ENCODE measurements at places on chromosomes 3 and 15.
A peak's percentile ranks its signal among the peaks of the same experiment; 100 is the strongest.

DNA sequence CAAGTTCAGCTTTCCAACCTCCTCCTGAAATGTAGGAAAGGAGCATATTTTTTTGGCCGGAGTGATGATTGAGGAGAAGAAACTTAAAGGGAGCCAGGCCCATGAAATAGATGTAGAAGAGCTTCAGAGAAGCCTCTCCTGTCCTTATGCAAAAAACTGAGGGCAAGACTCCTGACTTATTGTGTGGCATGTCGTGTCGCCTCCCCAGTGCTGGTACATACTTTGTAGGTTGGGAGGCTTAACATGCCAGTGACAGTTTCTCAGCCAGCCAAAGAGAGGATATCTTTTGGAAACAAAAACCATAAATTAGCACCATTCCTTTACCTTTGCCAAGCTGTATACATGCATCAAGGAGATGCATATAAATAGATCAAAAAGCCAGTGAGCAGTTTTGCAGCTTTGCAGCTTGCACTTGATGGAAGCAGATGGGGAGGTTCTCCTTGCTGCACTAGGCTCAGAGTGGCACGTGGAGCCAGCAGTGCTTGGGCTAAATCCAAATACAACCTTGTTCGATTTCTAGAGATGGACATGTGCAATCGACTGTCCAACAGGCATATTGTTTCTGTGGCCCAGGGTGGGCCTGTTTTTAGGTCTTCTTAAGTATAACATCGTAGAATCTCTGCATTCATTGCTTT lies 10.2 kb downstream of the SLCO3A1 start:
- DNase-seq: no peak

DNA sequence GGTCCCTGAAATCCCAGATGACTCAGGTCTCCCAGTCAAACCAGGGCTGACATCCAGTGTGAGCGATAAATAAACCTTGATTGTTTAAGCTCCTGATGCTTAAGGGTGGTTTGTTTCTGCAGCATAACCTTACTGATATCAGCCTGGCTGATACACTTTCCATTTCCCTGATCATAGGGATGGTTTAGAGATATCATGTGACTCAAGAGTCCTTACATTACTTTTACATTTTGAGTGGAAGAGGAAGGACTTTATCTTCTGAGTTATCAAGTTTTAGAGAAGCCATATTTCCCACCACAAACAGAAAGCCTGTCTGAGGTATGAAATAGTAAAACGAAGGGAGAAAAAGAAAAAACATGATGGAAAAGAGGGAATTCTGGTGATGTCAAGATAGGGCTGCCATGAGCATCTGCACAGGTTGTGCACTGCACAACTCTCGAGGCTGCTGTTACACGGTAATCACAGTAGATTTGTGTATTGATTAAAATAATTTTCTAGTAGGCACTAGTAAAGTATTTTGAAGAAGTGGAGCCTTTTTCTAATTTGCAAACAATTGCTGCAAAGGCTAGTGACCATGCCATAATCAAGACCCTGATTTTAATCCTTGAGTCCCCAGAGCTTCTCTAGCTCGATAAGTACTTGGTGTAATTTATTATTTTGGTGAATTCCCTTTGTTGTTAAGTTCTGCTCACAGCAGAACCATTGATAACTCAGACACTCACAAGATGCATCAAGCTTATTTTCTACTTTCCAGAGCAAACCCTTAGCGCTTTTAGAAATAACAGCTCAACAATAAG lies 34.1 kb upstream of the FBLN2 start:
- DNase-seq: no peak

DNA sequence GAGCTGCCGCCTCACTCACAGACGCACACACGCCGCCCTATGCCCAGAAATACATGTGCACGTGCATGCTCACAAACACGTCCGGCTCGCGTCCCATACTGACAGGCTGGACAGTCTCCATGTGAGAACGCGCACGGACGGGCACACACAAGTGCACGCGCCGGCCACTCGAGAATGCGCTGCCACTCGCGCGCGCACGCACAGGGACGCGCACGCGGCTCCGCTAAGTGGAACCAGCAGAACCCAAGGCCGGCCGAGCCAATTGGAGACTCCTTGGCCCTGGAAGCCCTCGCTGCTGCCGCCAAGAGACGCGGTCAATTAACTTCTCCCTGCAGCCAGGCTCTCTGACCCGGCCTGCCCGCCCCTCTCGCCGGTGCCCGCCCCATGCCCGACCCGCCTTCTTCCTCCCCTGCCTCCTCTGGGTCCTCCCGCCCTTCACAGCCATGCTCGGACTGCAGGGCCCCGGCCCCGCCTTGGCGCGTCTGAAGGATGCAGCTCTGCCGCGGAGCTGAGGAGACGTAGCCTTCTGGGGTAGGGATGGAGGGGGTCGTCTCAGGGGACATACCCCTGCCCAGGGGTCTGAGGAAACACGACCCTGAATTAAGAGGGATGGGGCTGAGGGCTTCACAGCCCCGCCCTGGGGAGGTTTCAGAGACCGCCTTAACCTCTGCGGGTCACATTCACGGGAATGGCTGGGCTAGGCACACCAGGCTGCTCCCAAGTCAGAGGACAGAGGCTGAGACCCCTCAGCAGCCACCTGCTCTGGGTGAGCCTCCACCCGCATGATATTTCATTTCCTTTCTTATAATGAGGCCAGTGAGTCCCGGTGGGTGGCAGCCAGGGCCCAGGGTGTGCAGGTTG lies 15.0 kb downstream of the PTH1R start:
- peak; percentile 93 for DNase-seq

- DNase-seq: no peak
These were observed 998.6 kb upstream of the EPHA6 start for GRCh38 chr3:95815828-95816227.

GRCh38 chr3:122004991-122005565 lies 17.0 kb downstream of the ILDR1 start:
- no peak for DNase-seq

DNA sequence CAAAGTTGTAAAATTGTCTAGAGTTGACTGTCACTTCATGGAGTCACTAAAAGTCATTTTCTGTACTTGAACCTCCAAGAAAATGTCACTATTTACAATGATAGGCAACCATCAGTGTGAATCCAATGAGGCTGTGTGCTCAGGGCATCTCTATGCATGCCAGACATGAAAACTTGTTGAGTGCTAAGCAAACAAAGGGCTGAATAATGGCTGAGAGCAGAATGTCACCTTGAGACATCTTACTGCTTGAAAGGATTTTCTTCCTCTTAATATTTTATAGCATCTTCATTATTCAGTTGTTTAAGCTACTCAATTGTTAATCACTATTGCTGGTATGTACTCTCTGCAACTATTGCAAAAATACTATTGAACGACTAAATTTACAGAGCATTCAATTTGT lies 184.7 kb downstream of the PLCH1 start:
- DNase-seq: no peak

DNA sequence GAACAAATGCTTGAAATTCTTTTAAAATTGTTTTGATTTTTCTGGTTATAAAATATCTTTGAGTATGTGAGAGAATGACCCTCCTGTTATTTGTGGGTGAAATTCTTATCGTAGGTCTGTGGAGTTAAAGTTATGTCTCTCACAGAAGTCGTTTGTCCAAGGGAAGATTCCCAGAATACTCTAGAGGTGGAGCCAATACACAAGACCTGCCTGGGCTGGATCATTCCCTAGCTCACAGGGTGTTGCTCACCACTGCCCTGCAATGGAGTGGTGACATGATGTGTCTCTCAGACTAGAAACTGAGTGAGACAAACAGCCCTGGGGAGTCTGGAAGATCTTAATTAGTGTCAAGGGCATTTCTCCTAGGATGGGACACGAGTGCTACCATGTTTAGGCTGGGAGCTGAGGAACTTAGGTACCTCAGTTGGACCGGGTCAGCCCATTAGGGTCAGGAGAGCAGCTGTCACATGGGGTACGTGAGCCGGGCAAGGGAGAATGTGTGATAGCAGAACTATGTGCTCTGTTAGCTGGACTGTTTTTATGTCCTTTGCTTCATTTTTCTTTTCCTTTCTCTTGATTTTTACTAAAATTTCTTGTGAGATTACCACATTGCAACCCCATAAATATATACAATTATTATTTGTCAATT lies 53.6 kb upstream of the MYO5C start:
- no peak for DNase-seq

DNA sequence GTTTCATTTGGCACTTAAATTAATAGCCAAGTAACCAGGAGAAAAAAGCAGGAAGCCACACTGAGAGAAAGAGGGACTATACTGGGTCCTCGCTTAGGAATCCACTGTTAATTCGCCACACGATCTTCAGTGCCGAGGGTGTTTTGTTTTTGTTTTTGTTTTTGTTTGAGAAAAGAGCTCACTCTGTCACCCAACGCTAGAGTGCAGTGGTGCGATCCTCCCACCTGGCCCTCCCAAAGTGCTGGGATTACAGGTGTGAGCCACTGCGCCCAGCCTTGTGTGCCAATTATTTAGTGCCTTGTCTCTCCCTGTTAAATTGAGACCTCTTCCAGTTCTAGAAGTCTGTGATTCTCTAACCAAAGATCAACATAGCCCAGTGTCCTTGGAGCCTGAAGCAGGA lies 53.8 kb upstream of the TPM1 start:
- DNase-seq: no peak

- DNase-seq: no peak
These were observed 1.3 kb downstream of the NOP10 start for GRCh38 chr15:34341381-34342212.

- peak; percentile 31 for DNase-seq
These were observed 123.4 kb upstream of the MEF2A start for GRCh38 chr15:99442252-99442897.

- DNase-seq: no peak
These were observed 61.9 kb downstream of the SMAD3 start for GRCh38 chr15:67127331-67127664.

DNA sequence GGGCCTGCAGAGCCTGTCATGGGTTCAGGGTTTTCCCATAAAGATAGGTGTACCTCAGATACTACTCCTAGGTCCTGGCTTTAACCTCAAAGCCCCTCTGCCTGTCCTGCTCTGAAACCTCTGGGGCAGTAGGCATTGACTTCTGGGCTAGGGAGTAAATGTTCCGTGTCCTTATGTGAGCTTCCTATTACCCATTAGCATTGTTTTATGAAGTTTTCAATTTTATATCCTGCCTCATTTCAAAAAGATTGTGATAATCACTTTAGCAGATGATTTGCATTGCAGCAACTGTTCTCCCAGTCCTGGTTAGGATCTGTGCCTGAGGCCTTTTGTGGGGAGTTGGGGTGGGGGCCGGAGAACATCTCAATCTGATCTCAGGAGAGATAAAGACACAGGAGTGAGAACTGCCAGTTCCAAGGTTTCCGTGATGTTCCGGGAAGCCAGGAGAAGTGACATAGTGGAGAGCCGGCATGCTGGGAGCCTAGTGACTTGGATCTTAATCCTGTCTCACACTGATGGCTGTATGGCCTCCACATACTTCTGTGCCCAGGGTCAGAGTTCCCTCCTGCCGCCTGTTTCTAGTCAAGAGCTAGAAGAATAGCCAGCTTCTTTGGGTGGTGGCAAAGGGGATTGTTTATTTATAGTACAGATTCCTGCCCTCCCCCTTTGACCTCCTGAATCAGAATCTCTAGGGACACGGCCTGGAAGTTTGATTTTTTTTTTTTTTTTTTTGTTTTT lies 10.6 kb downstream of the TPM1 start:
- peak; percentile 44 for DNase-seq

DNA sequence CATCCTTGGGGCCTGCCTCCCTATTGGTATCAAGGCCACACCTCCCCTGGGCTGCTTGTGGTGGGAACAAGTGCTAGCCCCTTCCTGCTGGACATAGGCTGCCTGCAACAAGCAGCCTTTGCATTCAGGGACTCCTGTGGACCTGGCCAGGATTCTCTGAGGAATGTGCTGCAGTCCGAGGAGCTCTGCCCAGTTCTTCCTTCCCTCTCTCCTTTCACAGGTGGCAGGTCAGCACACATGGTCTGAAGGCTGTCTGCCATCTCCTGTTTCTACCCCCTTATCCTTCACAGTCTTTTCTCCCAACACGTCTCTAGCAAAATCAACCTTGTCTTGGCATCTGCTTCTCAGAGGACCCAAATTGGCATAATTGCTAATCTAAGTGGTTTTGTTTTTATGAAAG lies 97.0 kb upstream of the LIPC start:
- no peak for DNase-seq

DNA sequence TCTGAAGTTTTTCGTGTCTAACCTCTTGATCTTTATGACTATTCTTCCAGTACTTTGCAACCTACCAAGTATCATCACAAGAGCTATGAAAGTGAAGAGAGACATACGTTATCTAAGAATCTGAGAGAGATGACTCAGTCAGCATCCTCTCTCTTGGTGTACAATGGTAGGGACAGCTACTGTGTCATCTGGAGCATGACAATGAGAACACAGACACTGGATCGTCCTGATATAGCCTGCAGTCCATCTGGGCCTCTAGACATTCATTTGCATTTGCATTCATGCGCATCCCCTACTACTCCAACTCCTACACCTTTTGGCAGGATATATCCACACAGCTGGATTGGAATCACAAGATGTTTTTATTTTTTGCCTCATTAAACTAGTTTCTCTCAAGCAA lies 115.2 kb downstream of the PEX5L start:
- no peak for DNase-seq

DNA sequence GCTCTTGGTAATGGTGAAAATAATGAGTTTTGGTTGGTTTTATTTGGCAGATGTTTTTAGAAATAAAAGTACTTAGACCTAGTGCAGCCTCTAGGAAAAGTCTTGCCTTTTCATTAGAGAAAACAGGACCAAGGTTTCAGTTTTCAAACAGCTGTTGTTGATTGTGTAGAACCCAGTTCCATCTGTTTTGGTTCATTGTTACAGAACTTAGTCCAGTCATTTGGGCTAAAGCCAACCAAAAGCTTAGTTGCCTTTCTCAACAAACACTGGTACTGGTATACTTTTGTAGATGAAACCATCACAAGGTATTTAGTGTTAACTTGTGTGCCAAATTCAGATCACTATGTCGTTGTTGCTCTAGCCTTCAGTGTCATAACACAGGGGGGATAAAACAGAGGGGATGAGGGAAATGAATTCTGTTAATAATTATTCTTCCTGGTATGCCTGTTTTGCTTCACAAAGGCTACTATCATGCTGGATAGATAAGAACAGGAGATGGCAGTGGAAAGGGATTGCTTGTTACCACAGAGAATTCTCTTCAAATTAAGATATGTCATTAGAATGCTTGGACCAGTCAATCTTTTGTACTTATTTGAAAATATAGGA lies 12.6 kb upstream of the APH1B start:
- DNase-seq: peak; percentile 40

- DNase-seq: no peak
These were observed 215.5 kb downstream of the PDZRN3 start for GRCh38 chr3:73409138-73409763.
